ENCODE measurements at places on chromosomes 6 and 20. TPM values are rescaled to one million over a fixed set of nuclear protein-coding genes. Genes with fewer than 3 reads are reported as not detected.

- no peak for DNase-seq
Observed at GRCh38 chr6:69936674-69937363, 70.5 kb downstream of the COL19A1 start.

GRCh38 chr6:109073344-109074132 is 21.1 kb downstream of the SESN1 start:
- peak; percentile 76 for DNase-seq

GRCh38 chr20:17958373-17959256 is 10.0 kb downstream of the SNX5 start:
- peak; percentile 61 for DNase-seq

GRCh38 chr6:56691814-56692213 is 49.1 kb upstream of the DST start:
- no peak for DNase-seq

DNA sequence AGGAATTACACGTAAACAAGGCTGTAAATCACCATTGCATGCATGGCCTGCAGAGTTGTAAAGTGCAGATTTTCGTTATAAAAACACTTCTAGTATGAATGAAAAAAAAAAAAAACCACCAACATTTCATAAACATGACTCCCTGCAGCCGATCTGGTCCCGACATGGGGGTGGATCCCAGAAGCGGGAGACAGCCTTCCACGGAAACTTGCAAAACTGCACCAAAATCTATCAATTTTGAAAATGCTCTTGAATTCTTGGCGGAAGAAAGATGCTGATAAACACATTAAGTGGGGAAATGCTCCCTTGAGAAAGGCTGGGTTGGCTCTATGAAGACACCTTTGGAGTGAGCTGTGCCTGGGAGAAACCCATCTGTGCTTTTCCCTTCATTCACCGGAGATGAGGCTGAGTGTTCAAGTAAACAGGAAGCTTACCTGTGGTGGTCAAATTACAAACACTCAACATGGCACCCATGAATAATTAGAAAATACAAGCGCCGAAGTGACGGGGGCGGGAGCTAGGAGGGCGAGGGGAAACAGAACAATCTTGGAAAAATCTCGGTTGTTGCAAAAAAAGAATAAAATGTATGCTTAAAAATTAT is 845 bp upstream of the ANKRD60 start:
- peak; percentile 57 for DNase-seq

DNA sequence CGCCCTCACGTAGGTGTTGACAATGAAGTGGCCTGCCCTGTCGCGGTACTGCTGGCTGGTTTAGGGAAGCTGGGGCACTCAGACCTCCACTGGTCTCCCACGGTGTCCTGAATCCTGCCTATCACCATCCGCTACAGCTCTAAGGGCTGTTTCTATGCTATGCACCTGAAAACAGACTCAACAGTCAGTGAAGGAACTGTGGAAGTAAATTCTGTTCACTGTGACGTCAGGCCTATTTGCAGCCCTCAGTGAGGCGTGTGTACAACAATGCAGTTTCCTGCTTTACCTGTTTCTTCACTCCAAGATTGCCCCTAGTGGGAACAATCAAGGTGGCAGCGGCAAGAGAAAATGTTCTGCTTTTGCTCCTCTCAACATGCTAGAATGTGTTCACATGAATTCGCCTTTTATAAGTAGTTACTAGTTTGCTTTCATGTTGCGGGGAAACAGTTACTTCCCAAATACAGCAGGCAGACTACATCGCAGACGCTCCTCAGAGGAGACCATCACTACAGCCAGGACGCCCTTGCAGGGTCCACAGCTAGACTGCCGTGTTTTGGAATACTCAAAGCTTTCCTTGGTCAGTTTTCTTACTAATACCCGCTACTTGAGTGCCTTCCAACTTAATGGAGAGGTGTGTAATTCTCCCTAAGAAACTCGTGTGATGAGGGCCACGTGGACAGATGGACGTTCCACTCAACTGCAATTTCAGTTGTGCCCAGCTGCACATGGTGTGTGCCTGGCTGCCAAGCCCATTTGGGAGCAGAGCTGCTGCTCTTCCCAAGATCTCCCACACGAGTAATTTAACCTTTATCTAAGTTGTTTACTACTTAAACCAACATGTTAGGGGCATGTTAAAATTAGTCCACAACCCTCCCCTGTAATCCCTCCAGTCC is 25.4 kb downstream of the DIDO1 start:
- DNase-seq = no peak

GRCh38 chr6:5840734-5841390 is 165.9 kb downstream of the NRN1 start:
- no peak for DNase-seq

- DNase-seq = no peak
Observed at GRCh38 chr6:128438393-128438792, 82.0 kb downstream of the PTPRK start.

- peak; percentile 1 for DNase-seq
Observed at GRCh38 chr6:77290798-77291197, 172.5 kb downstream of the HTR1B start.

DNA sequence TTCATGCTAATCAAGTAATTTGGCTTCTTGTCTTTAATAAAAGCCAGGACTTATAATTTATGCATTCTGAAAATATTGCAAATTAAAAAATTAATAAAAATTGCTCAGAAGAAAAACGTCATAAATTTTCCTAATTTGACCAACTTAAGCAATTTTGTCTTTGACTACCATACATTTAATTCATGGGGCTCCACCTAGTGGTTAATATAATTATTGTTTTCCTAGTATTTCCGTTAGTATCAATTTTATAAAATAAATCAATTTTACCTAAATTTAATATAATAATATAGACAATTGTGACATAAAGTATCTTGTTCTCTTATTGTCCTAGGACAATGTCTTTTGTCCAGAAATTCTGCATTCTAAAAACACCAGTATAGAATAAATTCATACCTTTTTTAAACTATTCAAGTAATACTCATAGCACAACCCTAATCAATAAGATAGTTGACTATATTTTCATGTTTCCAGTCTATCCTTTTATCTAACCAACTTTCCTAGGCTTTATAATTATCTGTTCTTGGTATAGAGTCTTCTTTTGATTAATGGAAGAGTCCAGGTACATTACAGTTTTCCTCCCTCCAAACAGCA is 319.9 kb downstream of the TRDN start:
- peak; percentile 4 for DNase-seq

DNA sequence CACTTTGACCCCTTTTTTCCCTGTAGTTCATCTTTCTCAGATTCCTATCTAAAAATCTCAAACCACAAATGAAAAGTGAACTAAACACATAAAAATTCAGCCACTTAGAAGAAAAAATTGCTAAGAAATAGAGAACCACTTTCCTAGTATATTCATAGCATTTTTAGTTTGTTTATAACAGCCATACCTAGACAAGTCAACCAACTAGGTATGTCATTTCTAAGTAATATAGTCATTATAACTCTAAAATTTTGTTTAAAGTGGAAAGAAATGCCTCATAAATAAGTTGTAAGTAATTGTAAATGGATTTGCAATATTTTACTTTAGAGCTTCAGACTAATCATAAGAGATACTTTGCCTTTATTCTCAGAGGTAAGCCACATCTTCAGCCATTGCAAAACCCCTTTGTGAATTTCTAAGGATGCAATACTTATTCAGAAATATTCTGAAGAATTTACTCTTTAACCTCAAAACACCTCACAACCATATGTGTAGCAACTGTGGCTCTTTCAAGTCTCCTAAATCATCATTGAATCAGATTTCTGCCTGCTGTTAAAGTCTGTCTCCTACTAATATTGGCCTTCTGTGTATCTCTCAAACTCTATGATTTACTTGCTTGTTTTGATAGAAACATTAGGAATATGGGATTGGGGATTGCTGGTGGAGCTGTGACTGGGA is 6.9 kb upstream of the SUMO4 start:
- peak; percentile 35 for DNase-seq

GRCh38 chr6:124148236-124148957 is 344.7 kb downstream of the NKAIN2 start:
- no peak for DNase-seq

DNA sequence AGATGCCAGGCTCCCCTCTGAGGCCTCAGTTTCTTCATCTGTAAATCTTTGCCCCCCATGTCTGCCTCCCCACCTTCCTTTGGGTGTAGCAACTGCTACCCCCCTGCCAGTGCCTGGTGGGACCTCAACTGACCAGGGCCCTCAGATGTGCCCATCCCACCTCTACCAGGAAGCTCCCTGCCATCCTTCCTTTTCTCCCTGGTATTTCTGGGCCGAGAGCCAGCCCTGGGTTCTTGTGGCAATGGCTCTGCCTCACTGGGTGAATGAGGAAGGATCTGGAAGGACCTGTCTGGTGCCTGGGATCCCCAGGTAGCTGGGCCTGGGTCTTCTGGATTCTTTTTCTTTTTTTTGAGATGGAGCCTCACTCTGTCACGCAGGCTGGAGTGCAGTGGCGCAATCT is 141.1 kb upstream of the RNF24 start:
- DNase-seq = no peak

- peak; percentile 90 for DNase-seq
Observed at GRCh38 chr20:53738039-53738944, 144.7 kb upstream of the ZNF217 start.

DNA sequence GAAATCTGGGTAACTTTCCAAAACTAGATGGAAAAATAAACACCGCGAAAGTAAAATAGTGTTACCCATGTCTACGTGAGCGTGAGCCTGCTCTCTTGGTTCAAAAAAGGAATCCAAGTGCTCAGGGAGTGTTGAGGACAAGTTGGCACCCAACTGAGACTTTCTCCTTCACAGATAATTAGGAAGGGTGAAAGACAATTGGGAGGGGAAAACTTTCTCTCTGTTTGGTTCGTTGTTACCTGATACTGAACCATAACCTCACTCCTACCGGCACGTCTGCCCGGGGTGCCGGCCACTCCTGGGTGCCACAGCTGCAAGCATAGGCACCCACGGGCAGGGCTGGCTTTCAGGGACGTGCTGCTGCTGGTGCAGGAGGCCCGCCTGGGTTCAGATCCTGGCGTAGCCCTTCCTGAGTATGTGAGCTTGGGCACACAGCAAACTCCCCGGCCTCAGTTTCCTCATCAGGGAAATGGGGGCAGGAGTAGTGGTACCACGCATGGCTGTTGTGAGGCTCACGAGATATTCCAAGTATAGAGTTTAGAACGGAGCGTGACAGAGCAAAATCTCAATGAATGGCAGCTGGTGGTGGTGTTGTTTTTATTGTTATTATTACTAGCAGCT is 38.2 kb upstream of the PMEPA1 start:
- peak; percentile 1 for DNase-seq

DNA sequence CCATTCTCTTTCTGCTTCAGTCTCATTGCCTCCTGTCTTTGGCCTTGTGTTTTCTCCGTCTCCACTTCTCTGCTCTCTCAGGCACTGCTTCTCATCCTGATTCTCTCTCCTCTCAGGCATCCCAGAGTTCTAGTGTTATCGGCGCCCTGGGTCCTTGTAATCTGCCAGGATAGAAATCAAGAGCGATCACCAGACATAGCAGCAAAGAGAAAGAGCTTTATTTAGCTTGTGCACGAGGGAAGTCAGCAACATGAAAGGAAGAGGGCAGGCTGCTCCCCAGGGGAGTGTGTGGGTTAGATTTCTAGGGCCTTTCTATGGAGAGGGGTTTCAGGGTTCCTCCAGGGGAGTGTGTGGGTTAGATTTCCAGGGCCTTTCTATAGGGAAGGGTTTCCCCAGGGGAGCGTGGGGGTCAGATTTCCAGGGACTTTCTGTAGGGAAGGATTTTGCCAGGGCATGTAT is 32.5 kb downstream of the SUN5 start:
- DNase-seq = no peak

DNAH8 gene
- under 0.01 TPM for total RNA-seq

EBF4 gene
- under 0.01 TPM for total RNA-seq

PAX1 gene
- total RNA-seq = not detected

FNDC1 gene
- total RNA-seq = not detected

ID1 gene
- total RNA-seq = 186 TPM

BPIFB4 gene
- not detected for total RNA-seq

TRIM10 gene
- total RNA-seq = not detected

CST2 gene
- total RNA-seq = not detected

SLC13A3 gene
- total RNA-seq = 2.5 TPM

RIMS4 gene
- total RNA-seq = not detected
